SJSA1 (cell line): ENCODE measurements at places on chromosomes 5 and 9. TPM values are rescaled to one million over a fixed set of nuclear protein-coding genes. Genes with fewer than 3 reads are reported as not detected.
A peak's percentile ranks its signal among the peaks of the same experiment; 100 is the strongest.

- H3K27me3 ChIP-seq, result no peaks in the 10 kb centered on the region
- peak overlapping the region; percentile 6; the same call in 1 of the 2 replicates for H3K4me3 ChIP-seq
- peaks cover 20% of the 10 kb centered on the region for H3K4me1 ChIP-seq
- peak overlapping the region; percentile 46 for H3K27ac ChIP-seq
- H3K36me3 ChIP-seq, result no peaks in the 10 kb centered on the region
Observed at GRCh38 chr9:133558191-133559126, 24.0 kb downstream of the ADAMTSL2 start.

- H3K4me1 ChIP-seq, result peaks cover 16% of the 10 kb centered on the region; the same call in 1 of the 2 replicates
- H3K27ac ChIP-seq, result no peak overlapping the region
- DNase-seq, result no peak
Observed at GRCh38 chr5:164355267-164355830, 849.9 kb downstream of the MAT2B start.

GRCh38 chr5:169160405-169160901, 140.5 kb downstream of the SLIT3 start:
- H3K27ac ChIP-seq, result peak overlapping the region; percentile 83
- no peak overlapping the region for H3K4me3 ChIP-seq
- H3K36me3 ChIP-seq, result no peaks in the 10 kb centered on the region
- peaks cover 57% of the 10 kb centered on the region for H3K4me1 ChIP-seq
- no peak for DNase-seq
- no peaks in the 10 kb centered on the region for H3K27me3 ChIP-seq

- no peak overlapping the region for H3K27ac ChIP-seq
- H3K36me3 ChIP-seq, result peaks cover 44% of the 10 kb centered on the region
- H3K4me1 ChIP-seq, result peaks cover 7% of the 10 kb centered on the region; the same call in 1 of the 2 replicates
- no peaks in the 10 kb centered on the region for H3K27me3 ChIP-seq
Observed at GRCh38 chr5:1054799-1055775, 46.5 kb downstream of the NKD2 start.

DNA sequence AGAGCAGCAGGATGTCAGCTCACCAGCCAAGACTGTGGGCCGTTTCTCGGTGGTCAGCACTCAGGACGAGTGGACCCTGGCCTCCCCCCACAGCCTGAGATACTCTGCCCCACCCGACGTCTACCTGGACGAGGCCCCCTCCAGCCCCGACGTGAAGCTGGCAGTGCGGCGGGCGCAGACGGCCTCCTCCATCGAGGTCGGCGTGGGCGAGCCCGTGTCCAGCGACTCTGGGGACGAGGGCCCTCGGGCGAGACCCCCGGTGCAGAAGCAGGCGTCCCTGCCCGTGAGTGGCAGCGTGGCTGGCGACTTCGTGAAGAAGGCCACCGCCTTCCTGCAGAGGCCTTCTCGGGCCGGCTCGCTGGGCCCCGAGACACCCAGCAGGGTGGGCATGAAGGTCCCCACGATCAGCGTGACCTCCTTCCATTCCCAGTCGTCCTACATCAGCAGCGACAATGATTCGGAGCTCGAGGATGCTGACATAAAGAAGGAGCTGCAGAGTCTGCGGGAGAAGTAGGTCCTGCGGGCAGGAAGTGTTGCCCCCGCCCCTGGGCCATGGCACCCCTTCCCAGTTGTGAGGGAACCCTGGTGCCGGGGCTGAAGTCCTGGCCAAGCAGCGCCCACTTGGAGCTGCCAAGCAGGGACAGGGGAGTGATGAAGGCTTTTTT, 108.9 kb downstream of the WNK2 start:
- no peaks in the 10 kb centered on the region for H3K4me1 ChIP-seq
- peak; percentile 41 for DNase-seq
- peaks cover 5% of the 10 kb centered on the region; the same call in 1 of the 2 replicates for H3K27me3 ChIP-seq
- H3K27ac ChIP-seq, result no peak overlapping the region
- H3K4me3 ChIP-seq, result no peak overlapping the region

DNA sequence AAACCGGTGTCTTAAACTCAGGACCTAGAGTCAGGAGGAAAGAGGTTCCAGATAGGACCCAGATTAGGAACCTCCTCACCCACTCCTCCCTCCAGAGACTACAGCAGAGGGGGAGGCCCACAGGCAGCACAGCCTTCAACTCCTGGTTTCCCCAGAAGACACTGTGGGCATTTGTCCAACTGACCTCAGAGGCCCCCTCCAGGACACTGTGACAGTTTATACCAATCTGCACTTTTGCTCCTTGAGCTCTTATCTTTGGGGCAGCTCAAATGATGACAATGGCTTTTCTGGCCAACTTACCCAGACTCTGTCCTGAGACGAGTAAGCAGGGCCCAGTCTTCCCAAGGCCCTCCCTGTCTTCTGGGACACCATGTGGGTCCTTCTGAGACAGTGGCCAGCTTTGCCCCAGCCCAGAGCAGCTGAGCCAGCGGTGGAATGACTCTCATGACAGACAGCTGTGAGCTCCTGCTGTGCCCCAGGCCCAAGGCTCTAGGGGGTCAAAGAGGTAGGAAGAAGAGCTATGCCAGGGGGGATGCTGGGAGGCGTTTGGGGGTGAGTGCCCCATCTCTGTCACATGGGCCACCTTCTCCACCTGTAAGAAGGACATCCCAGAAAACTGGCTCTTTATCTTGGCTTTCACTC, 14.3 kb downstream of the OR2V2 start:
- peaks cover 5% of the 10 kb centered on the region for H3K4me1 ChIP-seq
- H3K27ac ChIP-seq, result no peak overlapping the region
- peaks cover 12% of the 10 kb centered on the region for H3K27me3 ChIP-seq
- DNase-seq, result no peak

DNA sequence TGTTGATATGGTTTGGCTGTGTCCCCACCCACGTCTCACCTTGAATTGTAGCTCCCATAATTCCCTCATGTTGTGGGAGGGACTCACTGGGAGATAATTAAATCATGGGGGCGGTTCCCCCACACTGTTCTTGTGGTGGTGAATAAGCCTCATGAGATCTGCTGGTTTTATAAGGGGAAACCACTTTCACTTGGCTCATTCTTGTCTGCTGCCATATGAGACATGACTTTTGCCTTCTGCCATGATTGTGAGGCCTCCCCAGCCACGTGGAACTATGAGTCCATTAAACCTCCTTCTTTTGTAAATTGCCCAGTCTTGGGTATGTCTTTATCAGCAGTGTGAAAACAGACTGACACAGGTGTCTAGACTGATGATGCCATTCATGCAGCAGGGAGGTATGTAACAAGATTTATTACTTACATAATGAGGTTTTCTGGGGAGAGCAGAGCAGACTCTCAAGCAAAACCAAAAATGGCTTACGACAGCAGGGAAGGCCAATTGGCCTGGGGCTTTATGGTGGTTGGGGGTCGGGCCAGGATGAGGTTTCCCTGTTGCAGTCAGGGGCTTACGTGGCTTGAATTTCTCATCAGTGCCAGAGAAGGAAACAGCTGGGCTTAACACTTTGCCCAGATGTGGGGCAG, 9.5 kb upstream of the COMMD10 start:
- peaks cover 6% of the 10 kb centered on the region for H3K4me1 ChIP-seq
- no peak overlapping the region for H3K4me3 ChIP-seq
- H3K36me3 ChIP-seq, result no peaks in the 10 kb centered on the region
- H3K27me3 ChIP-seq, result no peaks in the 10 kb centered on the region
- H3K27ac ChIP-seq, result no peak overlapping the region

The ZNF367 gene
- total RNA-seq, result 45.4 and 55.5 TPM in 2 replicates

The CCL27 gene
- total RNA-seq, result not detected in 2 replicates
